Upper lobe of left lung (tissue), 6 donors: ENCODE measurements at places on chromosomes 3 and 15.

- H3K36me3 ChIP-seq, result no peaks in the 10 kb centered on the region
- H3K4me1 ChIP-seq, result no peaks in the 10 kb centered on the region
- H3K4me3 ChIP-seq, result no peak overlapping the region
- no peak for DNase-seq
- no peaks in the 10 kb centered on the region for H3K27me3 ChIP-seq
Observed at GRCh38 chr3:66655671-66656070, 154.8 kb upstream of the LRIG1 start.

GRCh38 chr15:68469162-68470048 lies 37.4 kb upstream of the ITGA11 start:
- H3K4me1 ChIP-seq, result no peaks in the 10 kb centered on the region
- no peaks in the 10 kb centered on the region for H3K36me3 ChIP-seq
- no peak overlapping the region for H3K27ac ChIP-seq
- H3K4me3 ChIP-seq, result no peak overlapping the region
- DNase-seq, result no peak

DNA sequence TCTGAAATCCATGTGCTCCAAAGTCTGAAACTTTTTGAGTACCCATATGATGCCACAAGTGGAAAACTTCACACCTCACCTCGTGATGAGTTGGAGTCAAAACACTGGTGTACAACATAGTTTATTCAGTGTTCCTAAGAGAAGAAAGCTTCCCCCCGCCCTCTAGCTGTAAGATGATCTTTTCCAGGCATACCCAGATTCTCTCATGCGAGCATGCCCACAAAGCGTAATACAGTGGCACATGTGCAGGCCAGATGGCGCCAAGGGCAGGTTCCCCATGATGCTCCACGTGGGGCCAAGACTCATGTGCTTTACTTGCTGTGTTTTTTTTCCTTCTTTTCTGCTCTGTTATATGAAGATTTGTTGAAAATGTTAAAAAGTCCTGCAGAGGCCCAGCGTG lies 104.9 kb upstream of the LRRFIP2 start:
- H3K27ac ChIP-seq, result no peak overlapping the region
- no peaks in the 10 kb centered on the region for H3K4me1 ChIP-seq
- no peak for DNase-seq
- peaks cover 45% of the 10 kb centered on the region for H3K36me3 ChIP-seq
- H3K4me3 ChIP-seq, result no peak overlapping the region

GRCh38 chr3:10426346-10427220 lies 78.8 kb downstream of the ATP2B2 start:
- no peaks in the 10 kb centered on the region for H3K4me1 ChIP-seq
- H3K27ac ChIP-seq, result no peak overlapping the region
- no peaks in the 10 kb centered on the region for H3K36me3 ChIP-seq
- H3K27me3 ChIP-seq, result no peaks in the 10 kb centered on the region

DNA sequence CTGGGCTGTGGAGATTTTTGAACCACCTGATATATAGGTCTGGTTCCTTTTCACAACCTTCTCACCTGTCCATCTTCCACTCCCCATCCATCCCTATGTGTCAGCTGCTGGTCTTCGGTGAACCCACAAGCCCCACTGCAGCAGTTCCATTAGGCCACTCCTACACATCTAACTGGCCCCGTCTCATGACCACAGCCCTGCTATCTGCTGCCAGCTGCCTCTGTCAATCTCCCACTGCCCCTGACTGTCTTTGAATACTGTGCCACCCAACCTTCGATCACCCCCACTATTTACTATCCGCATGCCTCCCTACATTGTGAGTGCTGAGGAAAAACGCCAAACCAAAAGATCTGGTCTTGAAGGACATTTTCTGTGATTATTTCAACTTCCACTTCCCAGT lies 795.4 kb downstream of the IGSF11 start:
- no peak overlapping the region for H3K27ac ChIP-seq
- no peaks in the 10 kb centered on the region for H3K4me1 ChIP-seq
- no peaks in the 10 kb centered on the region for H3K27me3 ChIP-seq
- no peaks in the 10 kb centered on the region for H3K36me3 ChIP-seq
- no peak overlapping the region for H3K4me3 ChIP-seq

DNA sequence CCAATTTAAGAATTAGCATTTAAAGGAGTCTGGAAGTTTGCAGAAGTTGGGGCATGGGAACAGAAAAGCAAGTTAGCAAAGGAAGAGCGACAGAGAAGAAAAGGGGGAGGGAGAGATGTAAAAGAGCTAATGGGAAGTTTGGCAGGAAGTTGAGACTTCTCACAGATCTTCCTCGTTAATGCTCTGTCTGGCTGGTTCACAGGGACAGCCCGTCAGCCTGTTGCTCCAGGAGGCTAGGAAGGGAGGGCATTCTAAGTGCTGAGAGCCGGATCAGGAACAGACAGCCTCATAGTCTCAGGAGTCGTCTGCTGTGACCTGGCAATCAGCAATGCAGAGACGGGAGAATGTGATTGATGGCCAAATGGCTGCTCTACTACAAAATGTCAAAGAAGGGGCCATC lies 150.3 kb downstream of the AGBL1 start:
- no peak for DNase-seq
- no peaks in the 10 kb centered on the region for H3K27me3 ChIP-seq
- no peaks in the 10 kb centered on the region for H3K36me3 ChIP-seq
- H3K4me1 ChIP-seq, result no peaks in the 10 kb centered on the region
- no peak overlapping the region for H3K4me3 ChIP-seq
- H3K27ac ChIP-seq, result no peak overlapping the region

DNA sequence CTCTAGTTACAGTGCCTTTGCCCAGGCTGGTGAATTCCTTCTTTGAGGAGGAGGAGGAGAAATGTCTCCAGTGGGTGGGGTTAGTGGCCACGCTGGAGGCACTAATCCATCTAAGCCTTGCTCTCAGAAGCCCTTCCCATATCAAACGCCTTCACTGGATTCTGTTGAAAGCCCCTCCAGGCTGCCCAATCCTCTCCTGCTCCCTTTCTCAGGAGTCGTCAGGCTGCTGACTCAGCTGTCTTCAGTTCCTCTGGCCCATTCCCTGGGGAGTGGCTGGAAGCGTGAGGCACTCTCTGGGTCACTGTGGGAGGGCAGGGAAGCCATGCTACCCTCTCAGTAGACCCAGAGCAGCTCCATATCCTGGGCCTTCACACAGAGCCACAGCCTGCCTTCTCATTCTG lies 2.7 kb downstream of the AP2M1 start:
- DNase-seq, result no peak
- peak overlapping the region; percentile 92 for H3K27ac ChIP-seq
- peaks cover 39% of the 10 kb centered on the region for H3K4me1 ChIP-seq
- H3K27me3 ChIP-seq, result no peaks in the 10 kb centered on the region
- H3K36me3 ChIP-seq, result peaks cover 37% of the 10 kb centered on the region

DNA sequence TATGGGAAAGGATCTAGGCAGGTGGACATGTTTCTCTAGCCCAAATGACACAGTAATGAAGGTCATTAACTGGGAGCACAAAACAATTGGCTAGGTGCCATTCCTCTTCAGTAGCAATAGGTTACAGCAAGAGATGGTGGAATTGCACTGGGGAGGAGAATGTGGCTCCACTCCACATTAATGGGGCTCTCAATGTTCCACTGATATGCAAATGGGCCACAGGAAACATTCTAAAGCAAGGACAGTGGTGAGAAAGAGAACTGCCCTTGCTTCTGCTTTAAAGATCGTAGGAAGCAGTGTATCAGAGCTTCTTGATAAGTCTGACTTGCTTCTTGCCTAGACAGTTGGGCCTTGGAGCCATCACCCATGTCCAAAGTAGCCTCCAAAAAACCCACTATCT lies 271.4 kb upstream of the PPP2R3A start:
- H3K36me3 ChIP-seq, result no peaks in the 10 kb centered on the region
- no peaks in the 10 kb centered on the region for H3K27me3 ChIP-seq
- H3K27ac ChIP-seq, result no peak overlapping the region

DNA sequence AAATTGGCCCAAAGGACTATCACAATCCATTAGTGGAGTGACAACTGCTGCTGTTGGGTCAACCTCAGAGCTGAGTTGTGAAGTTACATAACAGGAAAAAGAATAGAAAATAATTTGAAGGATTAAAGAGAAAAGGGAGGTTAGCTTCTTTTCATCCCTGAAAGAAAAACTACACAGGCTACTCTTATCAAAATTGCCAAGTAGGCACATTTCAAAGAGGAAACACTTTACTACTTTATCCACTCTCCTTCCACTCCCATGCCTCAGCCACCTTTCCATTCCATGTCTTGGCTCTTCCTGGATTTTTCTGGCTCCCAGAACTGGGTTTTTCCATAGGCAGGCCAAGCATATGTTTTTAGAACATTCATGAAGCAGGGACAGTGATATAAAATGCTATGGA lies 384.0 kb upstream of the RORA start:
- H3K27ac ChIP-seq, result no peak overlapping the region
- no peaks in the 10 kb centered on the region for H3K27me3 ChIP-seq
- no peak overlapping the region for H3K4me3 ChIP-seq

DNA sequence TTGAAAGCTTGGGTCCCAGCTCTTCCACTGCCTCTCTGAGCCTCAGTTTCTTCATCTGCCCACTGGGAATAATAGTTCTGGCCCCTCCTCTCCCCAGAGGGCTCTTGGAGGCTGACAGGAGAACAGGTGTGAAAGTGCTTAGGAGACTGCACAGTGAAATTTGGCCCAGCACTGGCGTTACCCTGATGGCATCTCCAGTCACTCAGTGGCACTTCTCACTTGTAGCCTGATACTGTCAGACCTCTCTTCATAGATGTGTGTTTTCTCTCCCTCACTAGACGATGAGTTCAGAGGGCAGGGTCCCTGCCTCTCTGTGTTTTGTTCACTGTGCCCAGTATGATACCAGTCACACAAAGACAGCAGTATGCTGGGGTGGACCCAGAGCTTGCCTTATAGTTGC lies 22.2 kb upstream of the IGDCC3 start:
- no peak for DNase-seq
- no peak overlapping the region for H3K4me3 ChIP-seq
- H3K4me1 ChIP-seq, result peaks cover 34% of the 10 kb centered on the region
- H3K27ac ChIP-seq, result no peak overlapping the region

DNA sequence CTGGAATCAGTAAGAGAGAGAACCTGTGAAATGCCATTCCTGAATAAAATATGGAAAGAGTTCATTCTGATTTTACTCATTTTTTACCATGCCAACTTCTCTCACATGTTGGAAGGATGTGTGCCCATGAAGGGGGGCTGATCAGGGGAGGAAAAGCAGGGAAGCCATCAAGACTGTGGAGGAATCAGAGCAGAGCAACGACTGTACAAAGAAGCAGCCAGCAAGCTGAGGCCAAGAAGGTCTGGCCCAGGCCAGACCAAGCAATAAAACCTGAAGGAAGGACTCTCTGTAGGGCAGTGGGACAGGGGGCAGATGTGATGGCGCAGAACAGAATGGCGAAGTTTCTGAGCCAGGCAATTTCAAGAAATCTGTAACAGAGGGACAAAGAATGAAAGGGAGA lies 24.0 kb upstream of the ARNT2 start:
- no peaks in the 10 kb centered on the region for H3K4me1 ChIP-seq
- no peak for DNase-seq
- no peaks in the 10 kb centered on the region for H3K36me3 ChIP-seq
- no peak overlapping the region for H3K4me3 ChIP-seq
- no peaks in the 10 kb centered on the region for H3K27me3 ChIP-seq

DNA sequence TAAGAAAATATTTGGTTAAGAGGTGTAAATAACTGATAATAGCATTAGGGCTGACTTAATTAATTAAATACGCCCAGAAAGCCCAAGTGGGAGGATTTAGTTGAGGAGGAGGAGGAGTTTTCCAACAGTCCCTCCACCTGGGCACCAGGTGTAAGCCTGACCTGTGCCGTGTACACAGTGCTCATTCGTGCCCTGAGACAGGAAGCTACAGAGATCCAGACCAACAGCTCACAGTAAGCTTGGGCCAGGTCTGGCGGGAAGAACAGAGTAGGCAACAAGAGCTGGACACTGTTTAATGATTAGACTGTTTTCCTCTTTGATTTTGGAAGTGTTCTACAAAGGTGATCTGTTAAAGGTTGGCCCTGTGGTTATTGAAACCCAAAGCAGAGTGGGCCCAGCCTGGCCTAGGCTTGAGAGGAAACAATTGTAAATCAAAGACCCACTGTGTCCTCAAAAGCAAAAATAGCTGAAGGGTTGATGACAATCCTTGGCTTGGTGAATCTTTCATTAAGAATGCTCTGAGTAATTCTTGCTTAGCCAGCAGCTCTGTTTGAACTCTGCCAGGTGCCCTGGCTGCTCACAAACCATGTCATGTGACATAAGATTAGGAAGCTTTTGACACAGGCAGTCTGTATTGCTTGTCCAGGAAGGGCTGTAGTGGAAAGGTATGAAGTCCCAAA lies 13.8 kb downstream of the SQOR start:
- no peaks in the 10 kb centered on the region for H3K27me3 ChIP-seq
- peaks cover 78% of the 10 kb centered on the region for H3K4me1 ChIP-seq
- no peak overlapping the region for H3K4me3 ChIP-seq
- no peaks in the 10 kb centered on the region for H3K36me3 ChIP-seq

DNA sequence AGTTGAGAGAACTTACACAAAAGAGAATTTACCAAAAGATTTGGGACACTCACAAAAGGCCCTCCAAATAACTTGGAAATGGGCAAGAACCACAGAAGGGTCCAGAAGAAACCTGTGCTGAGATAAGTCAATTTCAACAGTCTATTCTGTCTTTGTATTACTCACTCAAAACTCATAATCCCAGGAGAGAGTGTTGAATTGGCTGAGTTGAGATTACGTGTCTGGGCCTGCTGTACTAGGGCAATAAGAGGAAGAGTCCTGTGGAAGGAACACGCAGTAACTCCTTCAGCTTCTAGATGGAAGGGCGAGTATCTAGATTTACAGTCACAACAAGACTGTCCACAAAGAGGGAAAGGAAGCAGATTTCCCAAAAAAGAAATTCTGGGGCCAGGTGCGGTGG lies 42.5 kb upstream of the DYNC1LI1 start:
- H3K4me3 ChIP-seq, result no peak overlapping the region
- no peaks in the 10 kb centered on the region for H3K36me3 ChIP-seq
- no peak for DNase-seq
- H3K27me3 ChIP-seq, result no peaks in the 10 kb centered on the region
- no peak overlapping the region for H3K27ac ChIP-seq
- H3K4me1 ChIP-seq, result no peaks in the 10 kb centered on the region

GRCh38 chr15:50850003-50850402 lies 58.5 kb upstream of the AP4E1 start:
- H3K4me1 ChIP-seq, result no peaks in the 10 kb centered on the region
- no peak overlapping the region for H3K4me3 ChIP-seq
- no peaks in the 10 kb centered on the region for H3K36me3 ChIP-seq
- no peaks in the 10 kb centered on the region for H3K27me3 ChIP-seq

- peak; percentile 26 for DNase-seq
- H3K4me3 ChIP-seq, result no peak overlapping the region
- H3K27ac ChIP-seq, result peak overlapping the region; percentile 66
- H3K36me3 ChIP-seq, result peaks cover 17% of the 10 kb centered on the region
- H3K27me3 ChIP-seq, result no peaks in the 10 kb centered on the region
- peaks cover 58% of the 10 kb centered on the region for H3K4me1 ChIP-seq
Observed at GRCh38 chr3:123694366-123695087, 109.7 kb upstream of the HACD2 start.

GRCh38 chr15:83605111-83605945 lies 48.6 kb upstream of the ADAMTSL3 start:
- H3K36me3 ChIP-seq, result no peaks in the 10 kb centered on the region
- DNase-seq, result no peak
- no peaks in the 10 kb centered on the region for H3K4me1 ChIP-seq
- no peak overlapping the region for H3K27ac ChIP-seq
- H3K27me3 ChIP-seq, result no peaks in the 10 kb centered on the region
- H3K4me3 ChIP-seq, result no peak overlapping the region
